Fibroblast of the conjunctiva (primary cell): ENCODE measurements at places on chromosomes 2 and 18.

DNA sequence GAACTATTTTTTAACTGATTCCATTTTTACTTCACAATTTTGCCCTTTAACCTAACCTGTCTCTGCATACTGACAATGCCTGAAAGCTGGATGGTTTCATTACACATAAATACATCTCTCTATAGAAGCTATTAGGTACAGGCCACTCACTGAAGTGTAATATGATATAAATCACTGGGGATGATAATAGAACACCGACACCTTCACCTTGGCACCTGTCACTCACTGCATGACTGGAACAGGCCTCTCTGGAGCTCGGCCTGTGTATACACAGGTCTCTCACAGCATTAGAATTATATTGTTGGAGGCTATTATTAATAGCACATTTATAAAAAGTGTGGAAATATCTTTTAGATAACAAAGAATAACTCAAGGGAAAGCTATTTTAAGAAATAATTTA lies 138.2 kb downstream of the TMEM131 start:
- no peak for DNase-seq

- DNase-seq = no peak
Measured at GRCh38 chr2:241088376-241088775, 13.7 kb downstream of the MTERF4 start.

GRCh38 chr2:60347781-60348180 lies 205.7 kb downstream of the BCL11A start:
- no peak for DNase-seq

DNA sequence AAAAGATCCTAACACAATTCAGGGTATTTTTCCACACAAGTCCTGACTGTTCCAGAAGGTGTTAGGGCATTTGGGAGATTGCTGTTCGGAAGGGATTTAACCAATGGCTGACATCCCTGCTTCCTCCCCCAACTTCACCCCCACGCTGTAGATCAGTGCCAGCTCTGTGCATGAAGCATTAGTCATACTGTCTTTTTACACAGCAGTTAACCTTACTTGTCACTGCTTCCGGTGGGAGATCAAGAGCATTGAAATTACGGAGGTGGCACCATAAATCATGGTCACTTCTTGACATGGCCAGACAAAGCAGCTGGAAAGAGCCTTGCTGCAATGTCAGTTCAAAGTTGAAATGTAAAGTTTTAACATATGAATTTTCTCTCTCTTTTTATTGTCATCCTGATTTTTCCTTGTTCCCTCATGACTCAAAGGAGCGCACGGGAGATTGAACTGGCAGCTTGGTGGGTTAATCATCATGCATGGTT lies 70.2 kb downstream of the HRH4 start:
- no peak for DNase-seq

- DNase-seq = no peak
Measured at GRCh38 chr18:23087352-23087751, 47.9 kb upstream of the CABLES1 start.

DNA sequence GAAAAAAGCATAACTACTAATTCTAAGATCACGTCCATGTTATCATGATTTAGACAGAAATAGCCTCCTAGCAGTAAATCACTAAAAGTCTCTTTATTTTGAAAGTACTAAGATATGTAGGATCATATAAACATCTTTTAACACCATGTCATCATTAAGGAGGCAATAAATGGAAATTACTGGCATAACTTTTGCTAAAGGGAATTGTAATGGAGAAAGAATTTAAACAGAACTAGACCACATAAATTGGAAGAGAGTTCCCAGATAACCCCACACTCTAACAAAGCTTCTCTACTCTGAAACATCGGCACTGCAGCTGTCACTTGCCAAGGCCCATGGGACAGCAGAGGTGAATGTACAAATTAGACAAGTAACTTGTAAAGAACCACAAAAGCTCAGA lies 29.5 kb downstream of the STK39 start:
- DNase-seq = no peak

DNA sequence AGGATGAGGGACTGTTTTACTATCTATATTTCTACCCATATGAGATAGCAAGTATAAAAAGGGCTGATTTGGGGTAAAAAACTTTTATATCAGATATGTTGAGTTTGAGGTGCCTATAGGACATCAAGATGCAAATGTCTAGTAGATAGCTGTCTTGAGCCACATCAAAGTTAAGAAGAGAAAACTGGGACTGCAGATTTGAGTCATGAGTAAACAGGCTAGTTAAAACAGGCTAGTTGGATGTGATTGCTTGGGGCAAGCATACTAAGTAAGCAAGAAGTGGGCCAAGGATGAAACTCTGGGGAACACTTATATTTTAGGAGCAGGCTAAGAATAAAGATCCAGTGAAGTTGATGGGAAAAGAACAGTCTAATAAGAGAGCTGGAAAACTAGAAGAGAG lies 2.8 kb upstream of the SCRN3 start:
- DNase-seq = no peak

- no peak for DNase-seq
Measured at GRCh38 chr2:124091721-124092120, 66.6 kb downstream of the CNTNAP5 start.

DNA sequence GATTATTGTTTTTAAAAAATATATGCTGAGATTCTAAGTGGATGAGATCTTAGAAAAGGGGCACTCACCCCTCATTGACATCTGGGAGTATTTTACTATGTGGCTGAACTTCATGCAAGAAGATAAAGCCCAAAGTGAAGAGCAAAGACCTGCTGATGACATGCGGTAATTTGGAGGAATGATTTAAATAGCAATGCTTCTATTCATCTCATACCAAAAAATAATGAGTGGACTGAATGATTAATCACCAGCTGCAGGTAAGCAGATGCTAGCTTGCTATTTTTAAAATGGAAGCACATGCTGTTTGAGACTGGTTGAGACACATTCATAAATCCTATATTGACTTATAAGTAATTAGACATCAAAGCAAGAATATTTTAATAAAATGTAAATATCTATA lies 12.7 kb upstream of the CDK15 start:
- DNase-seq = no peak

GRCh38 chr2:29528891-29529520 lies 392.4 kb downstream of the ALK start:
- DNase-seq = no peak

- no peak for DNase-seq
Measured at GRCh38 chr18:74140582-74140981, 7.1 kb downstream of the FBXO15 start.

DNA sequence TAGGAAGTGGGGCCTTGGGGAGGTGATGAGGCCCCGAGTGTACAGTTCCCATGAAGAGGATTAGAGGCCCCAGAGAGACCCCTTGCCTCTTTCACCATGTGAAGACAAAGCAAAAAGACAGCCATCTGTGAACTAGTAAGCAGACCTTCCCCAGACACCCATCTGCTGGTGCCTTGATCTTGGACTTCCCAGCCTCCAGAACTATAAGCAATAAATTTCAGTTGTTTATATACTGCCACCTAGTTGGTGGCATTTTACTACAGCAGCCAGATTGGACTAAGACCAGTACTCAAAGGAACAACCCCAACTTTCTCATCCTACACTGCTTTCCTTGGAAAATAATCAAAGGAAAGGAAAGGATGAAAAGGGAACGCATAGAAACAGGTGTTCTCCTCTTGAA lies 27.9 kb upstream of the CREG2 start:
- no peak for DNase-seq

GRCh38 chr2:135903650-135904049 lies 27.4 kb upstream of the MCM6 start:
- DNase-seq = no peak

DNA sequence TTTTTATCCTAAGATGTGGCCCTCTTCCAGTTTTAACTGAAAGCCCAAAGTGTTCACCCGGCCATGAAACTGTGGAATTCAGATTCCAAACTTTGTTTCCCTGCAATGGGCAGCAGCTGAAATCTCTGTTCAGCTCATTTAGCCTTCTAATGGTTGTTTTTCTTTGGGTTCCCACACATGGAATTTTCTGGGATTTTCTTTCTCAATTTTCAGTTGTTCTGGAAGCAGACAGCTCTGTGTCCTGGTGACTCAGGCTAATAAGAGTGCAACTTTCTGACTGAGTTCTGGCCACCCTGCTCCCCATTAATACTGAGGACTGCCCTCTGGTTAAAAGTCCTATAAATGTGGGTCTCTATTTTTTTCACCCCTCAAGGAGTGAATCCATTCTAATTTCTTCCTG lies 78.5 kb downstream of the PMS1 start:
- no peak for DNase-seq

- DNase-seq = no peak
Measured at GRCh38 chr2:154466226-154466625, 232.3 kb upstream of the KCNJ3 start.

GRCh38 chr2:212970132-212970531 lies 181.3 kb downstream of the IKZF2 start:
- no peak for DNase-seq

DNA sequence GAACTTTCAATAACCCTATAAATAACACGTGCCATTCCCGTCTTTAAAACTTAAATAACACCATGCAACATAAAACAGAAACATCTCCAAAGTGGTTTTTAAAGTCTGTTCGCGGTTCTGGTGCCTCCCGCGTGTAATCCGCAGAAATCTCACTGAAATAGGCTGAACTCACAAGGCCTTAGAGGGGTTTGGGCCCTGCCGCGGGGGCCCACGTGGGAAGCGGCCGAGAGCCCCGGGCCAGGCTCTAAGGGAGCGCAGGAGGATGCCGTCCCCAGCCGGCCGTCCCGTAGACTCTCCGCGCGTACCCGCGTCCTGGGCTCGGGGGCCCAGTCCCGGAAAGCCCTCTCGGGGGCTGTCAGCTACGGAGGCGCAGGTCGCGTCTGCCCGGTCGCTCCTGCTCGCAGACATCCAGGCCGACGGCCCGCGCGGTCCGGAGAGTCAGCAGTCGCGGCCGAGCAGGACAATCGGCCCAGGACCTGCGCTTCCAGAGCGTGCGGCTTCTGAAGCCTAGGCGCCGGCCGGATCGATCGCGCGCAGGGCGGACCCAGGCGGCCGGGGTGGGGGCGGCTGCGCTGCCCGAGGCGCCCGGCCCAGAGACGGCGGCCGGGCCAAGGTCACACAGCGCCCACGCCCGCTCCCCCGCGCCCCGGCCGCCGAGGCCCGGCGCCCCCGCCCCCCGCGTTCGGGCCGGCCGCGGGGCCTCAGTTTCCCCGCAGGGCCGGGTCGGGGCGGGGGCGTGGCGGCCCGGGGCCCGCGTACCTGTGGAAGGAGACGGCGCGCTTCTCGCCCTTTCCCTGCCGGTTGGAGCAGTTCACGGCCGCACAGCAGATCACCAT lies 558 bp downstream of the THAP4 start:
- no peak for DNase-seq

DNA sequence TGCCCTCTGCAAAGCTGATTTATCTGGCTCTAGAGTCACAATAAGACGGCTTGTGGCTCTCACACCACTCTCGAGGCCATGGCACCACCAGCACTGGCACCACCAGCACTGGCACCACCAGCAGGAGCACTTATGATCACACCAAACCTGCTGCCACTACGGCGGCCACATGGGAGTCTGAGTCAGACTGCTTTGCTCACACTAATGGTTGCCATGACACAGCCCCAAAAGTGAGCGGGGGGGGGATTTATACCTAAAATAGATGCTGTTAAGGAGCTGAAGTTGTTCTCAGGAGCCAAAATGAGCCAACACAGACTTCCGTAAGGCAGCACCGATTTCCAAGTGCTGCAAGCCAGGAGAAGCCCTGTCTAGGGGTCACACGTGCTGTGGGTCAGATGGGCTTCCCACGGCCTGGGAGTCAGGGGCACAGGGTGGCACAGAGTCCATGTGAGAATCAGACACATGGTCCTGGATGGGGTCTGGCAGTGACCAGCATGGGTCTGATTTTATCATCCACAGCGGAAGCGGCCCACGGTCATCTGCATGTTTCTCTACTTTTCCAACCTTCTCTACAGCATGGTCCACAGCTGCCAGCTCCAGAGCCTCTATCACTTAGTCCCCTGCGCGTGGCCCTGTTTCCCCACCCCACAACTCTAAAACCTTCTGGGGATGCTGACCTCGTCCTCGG lies 16.7 kb downstream of the DNMT3A start:
- no peak for DNase-seq

- DNase-seq = no peak
Measured at GRCh38 chr2:69693059-69693774, 48.7 kb upstream of the ANXA4 start.

DNA sequence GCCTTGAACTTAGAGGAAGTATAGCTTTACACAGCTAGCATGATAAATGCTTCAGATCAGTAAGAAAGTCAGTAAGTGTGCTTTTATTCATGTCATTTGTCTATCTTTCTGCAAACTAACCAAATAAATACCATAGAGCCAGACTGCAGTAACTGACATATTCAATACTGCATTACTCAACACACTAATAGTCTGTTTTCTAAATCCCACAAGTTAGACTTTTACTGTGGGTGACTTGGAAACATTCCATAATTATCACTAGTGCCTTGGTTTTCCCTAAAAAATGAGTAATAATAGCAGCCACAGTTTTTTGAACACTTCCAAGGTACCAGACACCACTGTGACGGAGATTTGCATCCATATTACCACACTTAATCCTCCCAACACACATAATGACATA lies 33.0 kb downstream of the ACVR1 start:
- DNase-seq = no peak

GRCh38 chr2:152480821-152481399 lies 145.9 kb downstream of the FMNL2 start:
- no peak for DNase-seq

DNA sequence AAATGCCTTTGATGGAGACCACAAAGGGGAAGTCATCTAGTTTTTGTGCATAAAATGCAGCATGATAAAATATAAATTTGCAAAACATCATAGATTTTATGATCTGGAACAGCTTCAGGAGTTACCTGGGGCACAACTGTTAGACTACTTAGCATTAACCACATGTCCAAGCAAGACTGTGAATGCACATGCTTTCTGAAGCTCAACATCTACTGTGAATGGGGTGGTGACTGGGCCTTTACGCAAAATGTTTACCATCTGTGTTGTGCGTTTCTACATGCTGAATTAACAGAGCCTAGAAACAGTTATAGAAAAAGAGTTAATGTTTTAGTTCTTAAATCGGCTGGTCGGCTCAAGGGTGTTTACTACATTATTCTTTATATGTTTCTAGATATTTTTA lies 45.5 kb downstream of the KCTD1 start:
- DNase-seq = no peak
